ENCODE measurements at places on chromosomes 2 and 18.

GRCh38 chr2:65228263-65228750 is 676 bp downstream of the ACTR2 start:
- DNase-seq, result peak; percentile 96

DNA sequence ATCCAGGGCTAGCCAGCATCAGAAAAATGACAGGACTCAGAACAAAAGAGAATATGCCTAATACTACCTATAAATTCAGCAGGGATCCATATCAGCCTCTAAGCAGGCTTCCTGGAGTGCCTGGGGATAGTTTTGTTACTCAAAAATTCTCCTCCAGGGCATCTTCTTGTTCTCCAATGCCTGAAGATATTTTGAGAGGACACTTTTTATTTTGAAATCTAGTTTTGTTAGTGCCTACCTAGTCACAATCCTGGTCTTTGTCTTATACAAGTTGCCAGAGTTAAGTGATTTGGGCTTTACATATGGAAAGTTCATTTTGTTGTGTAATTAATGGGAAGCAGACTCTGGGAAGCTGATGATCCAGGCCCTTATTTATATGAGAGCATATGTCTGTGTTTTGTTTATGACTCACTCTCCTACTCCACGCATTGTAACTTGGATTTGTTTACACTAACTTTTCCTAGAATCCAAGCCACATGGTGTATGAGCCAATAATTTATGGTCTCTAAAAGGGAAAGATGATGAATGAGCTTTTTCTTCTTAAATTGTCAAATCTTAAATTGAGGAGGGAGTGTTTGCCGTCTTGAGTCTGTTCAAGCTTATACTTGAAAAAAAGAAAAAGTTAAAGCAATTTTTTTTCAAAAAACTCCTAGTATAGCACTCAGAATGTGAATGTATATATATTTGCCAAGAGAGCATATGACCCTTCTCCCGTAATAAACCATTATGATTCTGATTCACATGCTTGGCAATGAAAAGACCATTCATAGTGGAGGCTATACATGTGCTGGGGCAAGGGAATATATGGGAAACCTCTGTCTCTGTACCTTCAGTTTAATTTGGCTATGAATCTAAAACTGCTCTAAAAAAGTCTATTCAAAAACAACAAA is 370.3 kb downstream of the SETBP1 start:
- DNase-seq, result peak; percentile 27

GRCh38 chr18:77407733-77408132 is 158.1 kb downstream of the GALR1 start:
- DNase-seq, result no peak

GRCh38 chr2:27006602-27007415 is 26.0 kb upstream of the TMEM214 start:
- DNase-seq, result no peak

- no peak for DNase-seq
Observed at GRCh38 chr2:212117926-212118325, 420.7 kb downstream of the ERBB4 start.

DNA sequence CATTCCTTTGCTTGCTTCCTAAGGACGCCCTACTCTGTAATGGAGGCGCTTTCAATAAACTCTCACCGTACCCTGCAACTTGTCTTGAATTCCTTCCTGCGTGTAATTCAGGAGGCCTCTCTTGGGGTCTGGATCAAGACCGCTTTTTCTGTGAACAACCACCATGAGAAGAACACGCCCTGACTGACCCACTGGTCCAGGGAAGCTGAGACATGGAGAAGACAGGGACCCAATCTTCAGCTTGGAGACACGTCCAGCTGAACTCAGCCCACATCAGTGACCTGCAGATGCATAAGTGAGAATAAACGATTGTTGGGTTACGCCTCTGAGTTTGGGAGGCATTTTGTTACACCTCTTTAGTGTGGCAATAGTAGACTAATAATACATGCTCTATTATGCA is 7.8 kb upstream of the NARS1 start:
- no peak for DNase-seq

DNA sequence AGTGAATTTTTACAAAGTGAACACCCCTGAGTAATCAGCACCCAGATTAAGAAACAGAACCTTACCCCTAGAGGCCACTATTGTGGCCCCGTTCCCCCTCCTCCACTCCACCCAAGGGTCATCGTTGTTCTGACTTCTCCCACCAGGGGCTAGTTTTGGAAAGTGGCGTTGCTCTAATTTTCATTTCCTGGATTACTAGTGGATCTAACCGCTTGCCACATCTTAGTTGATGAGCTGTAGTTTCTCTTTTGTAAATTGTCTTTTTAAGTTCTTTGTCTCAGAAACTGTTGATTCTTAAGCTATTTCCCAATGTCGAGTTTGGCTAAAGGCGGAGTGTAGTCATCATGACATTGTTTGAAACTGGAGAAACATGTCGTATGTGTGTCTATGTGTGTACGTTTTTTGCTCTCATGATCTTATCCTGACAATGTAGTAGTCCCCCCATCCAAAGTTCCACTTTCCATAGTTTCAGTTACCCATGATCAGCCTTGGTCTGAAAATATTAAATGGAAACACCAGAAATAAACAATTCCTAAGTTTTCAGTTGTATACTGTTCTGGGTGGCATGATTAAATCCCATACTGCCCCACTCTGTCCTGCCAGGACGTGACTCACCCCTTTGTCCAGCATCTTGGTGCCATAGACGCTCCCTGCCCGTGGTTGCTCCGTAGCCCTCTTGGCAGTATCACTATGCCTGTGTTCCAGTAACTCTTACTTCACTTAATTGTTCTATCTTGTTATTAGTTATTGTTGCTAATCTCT is 71.0 kb upstream of the SP3 start:
- DNase-seq, result no peak

GRCh38 chr2:202847693-202848524 is 23.7 kb downstream of the ICA1L start:
- DNase-seq, result peak; percentile 55

- no peak for DNase-seq
Observed at GRCh38 chr18:51010218-51010617, 19.8 kb upstream of the SMAD4 start.

- peak; percentile 73 for DNase-seq
Observed at GRCh38 chr18:75261430-75262223, 51.0 kb downstream of the TSHZ1 start.

DNA sequence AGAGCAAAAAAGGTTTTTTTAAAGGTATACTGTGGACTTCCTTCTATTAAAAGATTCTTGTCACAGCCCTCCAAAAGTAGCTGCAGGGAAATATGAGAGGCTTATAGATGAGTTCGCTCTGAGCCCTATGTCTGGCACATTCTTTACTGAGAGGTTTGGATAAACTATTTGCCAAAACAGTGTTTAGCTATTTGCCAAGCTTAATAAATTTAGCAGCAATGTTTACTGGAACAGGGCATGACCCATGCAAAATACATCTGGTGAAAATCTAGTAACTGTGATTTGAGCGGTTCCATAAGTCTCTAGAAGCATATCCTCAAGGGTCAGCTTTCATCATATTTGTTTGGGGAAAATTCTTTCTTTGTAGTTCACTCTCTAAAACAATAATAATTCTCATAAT is 1696.7 kb upstream of the PIK3C3 start:
- DNase-seq, result no peak

GRCh38 chr2:148006249-148007007 is 14.1 kb downstream of the ORC4 start:
- DNase-seq, result no peak

GRCh38 chr2:74226648-74227213 is 28.3 kb downstream of the MTHFD2 start:
- no peak for DNase-seq

DNA sequence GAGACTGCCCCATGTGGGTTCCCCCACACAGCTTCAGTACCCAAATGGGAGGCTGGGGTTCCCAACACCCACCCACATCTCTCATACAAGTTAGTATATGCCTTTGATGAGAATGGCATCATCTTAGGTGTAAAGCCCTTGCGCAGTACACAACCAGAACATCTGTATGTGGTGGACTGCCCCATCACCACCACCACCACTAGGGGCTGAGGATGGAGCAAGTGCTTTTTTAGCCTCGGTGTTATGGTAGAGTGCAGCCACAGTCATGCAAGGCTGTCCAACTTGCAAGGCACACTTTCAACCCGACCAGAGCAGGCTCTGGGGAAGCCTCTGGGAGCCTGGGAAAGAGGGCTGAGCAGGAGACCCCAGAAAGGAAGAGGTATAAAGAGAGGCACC is 241.2 kb downstream of the TFCP2L1 start:
- DNase-seq, result no peak

DNA sequence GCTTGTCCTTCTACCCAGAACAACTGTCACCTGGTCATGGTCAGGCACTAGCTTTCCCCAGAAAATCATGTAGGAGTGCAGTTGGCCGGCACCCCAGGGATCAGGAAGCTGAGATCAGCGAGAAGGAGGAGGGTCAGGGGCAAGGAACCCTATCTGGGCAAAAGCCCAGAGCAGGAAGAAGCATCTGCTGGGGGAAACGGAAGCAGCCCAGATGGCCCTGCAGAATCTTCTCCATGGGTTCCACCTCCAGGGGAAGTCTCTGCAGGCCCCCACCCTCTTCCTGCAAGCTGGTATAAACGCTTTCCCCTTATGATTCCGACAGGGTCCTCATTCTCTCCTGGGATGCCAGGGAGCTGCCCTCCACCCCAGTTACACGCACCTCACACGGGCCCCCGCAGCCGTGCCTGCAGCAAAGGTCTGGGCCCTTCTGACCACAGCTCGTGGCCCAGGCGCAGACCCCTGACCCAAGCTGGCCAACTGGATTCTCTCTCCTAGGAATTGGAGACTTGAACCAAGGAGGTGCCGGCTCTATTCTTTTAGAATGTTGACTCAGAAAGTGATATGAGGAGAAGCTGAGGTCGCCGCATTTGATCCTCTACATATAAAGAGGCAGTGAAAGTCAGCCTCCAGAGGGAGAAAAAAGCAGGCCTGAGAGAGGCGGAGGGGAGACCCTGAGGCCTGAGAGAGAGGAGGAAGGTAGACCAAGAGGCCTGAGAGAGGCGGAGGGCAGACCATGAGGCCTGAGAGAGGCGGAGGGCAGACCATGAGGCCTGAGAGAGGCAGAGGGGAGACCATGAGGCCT is 71.0 kb downstream of the STPG4 start:
- no peak for DNase-seq

DNA sequence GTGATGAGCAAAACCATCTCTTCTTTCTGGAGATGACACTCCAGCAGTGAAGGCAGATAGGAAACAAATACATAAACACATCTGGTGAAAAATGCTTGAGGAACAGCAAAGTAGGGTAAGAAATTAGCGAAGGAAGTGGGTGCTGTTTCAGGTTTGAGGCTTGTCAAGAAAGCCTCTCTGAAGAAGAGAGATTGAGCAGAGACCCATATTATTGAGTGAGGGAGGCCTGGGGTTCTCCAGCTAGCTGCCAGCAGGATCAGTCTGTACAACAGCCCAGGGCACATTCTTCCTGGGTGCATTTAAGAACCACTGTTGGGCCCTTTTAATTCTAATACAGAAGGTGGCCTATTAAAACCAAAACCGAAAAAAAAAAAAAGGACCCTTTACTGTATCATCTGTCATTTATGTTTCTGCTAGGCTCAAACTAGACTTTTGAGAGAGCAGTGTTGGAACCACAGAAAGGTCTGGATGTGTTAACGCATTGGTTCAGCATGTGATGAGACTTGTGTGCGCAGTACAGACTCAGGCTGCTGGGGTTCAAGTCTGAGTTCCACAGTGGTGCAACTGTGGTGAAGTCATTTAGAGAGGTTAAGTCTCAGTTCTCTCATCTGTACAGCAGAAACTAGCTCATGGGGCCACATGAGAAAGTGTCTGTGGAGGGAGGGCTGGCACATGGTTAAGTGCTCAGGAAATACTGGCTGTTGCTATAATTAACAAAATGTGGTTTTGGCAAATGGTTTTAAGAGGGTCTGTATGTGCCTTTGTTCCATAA is 28.9 kb downstream of the MGAT5 start:
- DNase-seq, result no peak

DNA sequence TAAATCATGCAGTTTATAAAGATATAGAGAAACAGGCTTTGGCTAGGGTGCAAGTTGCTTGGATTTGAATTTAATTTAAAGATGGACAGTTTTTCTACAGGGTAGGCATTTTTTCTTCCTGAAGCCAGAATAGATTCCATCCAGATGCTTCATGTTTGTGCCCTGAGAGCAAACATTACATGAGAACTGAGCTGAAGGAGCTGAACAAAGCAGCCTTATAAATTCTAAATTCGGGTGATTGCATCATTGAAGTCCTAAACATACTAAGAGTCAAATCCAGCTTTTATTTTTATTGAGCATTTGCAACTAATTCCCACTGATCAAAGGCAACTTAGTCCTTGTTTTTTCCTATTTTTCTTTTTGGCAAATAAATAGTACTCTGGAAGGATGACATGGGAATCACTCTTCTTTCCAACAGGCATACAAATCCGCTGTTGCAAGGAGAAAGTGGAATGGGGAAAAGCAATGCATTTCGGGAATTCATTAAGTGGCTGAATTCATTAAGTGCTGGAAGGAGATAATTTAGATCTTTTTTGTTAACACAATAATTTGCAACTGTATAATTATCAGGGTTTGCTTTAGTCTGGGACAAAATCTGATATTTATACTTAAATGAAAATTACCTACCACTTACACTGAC is 828.0 kb downstream of the SLC4A3 start:
- no peak for DNase-seq

- DNase-seq, result no peak
Observed at GRCh38 chr2:100780203-100781008, 39.5 kb upstream of the NPAS2 start.

- no peak for DNase-seq
Observed at GRCh38 chr2:231037731-231038482, 584 bp downstream of the C2orf72 start.

- DNase-seq, result no peak
Observed at GRCh38 chr18:35051641-35052377, 10.6 kb downstream of the MAPRE2 start.

DNA sequence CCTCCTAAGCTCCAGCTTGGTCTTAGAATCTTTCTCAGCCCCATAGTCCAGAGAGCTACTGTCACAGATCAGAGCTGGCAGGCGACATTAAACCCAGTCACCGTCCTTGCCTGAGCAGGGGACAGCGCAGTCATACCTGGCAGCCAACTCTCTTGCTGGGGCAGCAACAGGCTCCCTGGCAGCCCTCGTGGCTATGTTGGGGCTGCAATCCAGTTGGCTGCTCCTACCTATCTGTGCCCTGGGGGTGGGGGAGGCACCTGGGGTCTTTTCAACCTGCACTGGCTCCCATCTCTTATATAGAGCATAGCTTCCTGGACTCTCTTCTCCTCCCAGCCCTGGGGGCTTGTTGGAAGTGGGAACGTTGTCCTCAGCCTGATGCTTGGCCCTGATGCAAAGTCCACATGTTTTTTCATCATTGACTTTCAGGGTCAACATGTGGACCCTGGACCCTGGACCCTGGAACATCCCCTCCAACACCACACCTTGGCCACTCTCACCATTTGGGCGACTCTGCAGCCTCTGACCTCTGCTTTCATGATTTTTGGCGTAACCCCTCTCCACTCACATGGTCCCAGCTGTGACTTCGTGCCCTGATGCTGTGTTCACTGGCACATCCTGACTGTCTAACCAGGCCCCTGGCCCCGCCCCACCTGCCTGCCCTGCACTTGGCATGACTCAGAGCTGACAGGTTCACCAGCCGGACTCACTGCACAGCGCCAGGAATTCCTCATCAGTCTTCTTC is 45.6 kb downstream of the ATOH8 start:
- no peak for DNase-seq

- DNase-seq, result no peak
Observed at GRCh38 chr2:212814941-212815340, 276.3 kb upstream of the ERBB4 start.
